Stimulated activated CD8-positive, alpha-beta memory T cell treated with anti-CD3 and anti-CD28 coated beads, Interleukin-4, amount 100 ng/mL, for 4 hours (primary cell): ENCODE measurements at places on chromosomes 16 and 17.
A peak's percentile ranks its signal among the peaks of the same experiment; 100 is the strongest.

DNA sequence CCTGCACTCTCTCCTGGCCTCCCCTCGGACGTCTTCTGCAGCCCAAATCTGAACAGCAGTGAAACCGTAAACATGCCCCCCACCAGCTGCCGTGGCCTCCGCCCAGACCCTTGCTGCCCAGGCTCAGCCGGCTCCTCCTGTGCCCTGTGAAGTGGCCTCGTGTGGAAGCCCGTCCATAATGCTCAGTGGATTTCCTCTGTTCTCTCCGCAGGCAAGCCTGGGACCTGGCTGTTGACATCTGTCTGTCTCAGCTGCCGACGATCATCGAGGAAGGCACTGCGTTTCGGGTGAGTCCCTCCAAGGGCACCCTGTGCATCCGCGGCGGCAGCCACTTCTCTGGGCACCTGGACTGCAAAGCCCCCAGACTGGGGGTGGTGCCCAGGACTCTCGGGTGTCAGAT, 153.9 kb upstream of the CHMP6 start:
- no peak for DNase-seq

GRCh38 chr16:67071476-67072048, 38.2 kb upstream of the PHAF1 start:
- no peak for DNase-seq

GRCh38 chr16:19430345-19430744, 12.7 kb downstream of the TMC5 start:
- DNase-seq, result no peak

DNA sequence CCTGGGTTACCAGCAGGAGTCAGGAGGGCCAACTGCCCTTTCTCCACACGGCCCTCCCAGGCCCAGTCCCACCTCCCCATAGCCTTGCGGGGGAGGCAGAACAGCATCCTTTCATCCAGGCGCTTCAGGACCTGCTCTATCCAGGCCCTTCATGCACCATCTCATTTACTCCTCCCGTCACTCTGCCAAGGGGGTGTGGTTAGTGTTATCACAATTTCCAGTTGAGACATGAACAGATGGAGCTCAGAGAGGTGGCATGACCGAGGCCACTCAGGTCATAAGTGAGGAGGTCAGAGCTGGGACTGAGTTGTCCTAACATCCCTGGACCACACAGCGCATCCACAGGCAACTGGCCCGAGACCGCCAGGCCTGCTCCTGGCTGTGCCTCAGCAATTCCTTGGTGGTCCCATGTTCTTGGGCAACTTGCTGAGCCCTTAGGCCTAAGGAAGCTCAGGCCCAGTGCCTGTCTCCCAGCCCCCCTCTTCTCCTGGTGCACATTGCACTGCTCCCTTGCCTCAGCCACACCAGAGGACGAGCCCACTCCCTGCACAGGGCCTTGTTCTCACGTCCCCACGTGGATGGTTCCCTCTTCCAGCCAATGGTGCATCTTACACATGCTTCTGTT, 23.8 kb downstream of the C17orf100 start:
- no peak for DNase-seq

- DNase-seq, result no peak
These were observed 68.9 kb upstream of the HNF1B start for GRCh38 chr17:37813751-37814150.

DNA sequence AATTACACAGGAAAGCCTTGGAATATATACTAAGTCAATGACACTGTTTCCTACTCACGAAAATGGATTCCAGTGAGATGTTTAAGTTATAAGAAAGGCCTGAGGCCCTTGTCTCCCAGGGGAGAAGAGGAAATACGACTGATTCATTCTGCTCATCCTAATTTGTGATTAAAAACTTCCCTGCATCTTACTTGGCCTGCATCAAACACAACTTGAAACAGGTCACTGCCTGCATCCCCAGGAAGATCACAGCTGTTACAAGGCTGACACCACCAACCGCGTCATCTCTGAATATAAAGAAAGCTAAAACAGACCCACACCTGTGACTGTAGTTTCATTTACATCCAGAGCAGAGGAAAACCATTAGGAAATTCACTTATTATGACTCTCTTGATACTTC, 121.9 kb downstream of the DNAH3 start:
- DNase-seq, result no peak

DNA sequence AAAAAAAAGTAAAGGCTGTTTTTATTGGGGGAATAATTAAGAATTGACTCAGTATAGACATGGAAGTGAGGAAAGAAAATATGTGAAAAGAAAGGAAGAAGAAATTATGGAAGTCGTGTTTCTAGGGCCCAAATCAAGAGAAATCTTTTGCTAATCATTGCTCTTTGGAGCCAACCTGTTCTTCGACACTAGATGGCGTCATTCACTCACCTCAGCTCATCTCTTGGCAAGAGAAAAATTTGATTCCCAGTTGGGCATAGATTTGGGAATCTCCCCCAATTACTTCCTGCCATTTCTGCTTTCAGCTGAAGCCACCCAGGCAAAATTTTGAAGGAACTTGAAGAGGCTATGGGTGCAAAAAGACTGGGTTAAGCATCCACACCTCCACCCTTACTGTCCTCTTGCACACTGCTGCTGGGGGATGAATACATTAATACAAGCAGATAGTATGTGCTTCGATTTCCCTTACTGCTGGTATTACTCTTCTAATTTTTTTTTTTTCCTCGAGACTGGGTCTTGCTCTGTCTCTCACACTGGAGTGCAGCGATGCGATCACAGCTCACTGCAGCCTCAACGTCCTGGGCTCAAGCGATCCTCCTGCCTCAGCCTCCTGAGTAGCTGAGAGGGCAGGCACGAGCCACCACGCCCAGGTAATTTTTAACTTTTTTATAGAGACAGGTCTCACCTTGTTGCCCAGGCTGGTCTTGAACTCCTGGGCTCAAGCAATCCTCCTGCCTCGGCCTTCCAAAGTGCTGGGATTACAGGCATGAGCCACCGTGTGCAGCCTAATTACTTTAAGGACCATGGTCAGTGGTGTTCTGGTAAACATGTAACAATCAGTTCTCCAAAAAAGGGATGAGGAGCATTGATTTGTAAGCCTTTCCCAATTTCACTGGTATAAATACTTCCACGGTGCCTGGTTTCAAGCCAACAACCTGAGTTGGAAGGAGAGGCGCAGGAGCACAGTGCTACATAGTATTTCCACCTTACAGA, 13.5 kb downstream of the PSMD7 start:
- DNase-seq, result no peak

DNA sequence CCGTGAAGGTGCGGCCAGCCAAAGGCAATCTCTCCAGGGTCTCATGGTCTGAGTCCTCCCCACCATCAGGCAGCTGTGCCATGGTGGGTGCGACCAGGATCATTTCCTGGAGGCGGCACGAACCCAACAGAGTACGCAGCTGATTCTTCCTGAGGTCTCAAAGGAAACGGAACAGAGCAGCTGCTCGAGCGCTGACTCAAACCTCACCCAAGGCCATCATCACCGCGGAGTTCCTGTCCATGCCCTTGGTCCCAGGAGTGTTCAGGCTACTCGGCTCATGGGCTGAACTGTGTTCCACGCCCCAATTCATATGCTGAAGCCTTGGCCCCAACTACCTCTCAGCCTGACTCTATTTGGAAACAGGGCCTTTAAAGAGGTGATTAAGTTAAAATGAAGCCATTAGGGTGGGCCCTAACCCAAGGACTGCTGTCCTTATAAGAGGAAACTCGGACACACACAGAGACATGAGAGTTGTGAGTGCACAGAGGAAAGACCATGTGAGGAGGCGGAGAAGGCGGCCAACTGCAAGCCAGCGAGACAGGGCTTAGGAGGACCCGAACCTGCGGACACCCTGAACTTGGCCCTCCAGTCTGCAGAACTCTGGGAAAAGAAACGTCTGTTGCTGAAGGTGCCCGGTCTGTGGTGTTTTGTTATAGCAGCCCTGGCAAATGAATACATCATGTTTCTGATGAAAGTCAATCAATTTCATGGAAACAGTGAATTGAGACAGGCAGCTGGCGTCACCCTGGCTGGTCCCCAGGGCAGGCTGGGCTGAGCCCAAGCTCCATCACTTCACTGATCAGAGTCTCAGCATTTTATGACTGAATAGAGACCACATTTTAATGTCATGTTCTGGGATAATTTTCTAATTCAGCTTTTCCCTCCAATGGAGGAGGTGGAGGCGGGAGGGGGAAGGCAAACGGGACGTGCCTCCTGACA, 13.7 kb downstream of the MXRA7 start:
- no peak for DNase-seq

- no peak for DNase-seq
These were observed 120.9 kb downstream of the METRNL start for GRCh38 chr17:83200231-83200699.

DNA sequence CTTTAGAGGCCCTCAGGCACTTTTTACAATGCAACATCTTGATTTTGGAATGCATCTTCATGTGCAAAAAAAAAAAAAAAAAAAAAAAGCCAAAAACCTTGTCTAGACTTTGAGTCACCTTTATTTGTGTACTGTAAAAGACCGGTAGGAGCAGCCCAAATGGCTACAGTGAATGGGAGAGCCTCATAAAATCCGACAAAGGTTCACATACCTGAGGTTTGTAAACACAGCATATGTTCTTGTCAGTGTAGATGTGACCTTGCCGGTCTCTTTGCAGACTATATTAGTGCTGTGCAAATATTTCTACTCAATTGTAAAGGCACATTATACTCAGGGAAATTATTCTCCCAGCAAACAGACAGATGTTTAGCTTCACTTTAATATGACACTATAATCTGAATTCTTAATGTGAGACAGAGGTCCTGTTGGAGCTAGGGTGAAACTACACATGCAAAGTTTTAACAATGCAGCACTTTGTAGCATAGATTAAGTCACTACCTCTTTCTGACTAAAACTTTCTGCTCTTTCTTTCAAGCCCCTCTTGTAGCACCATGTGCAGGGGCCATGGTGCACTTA, 211.3 kb downstream of the CA10 start:
- no peak for DNase-seq

- no peak for DNase-seq
These were observed 303.5 kb downstream of the FOXL1 start for GRCh38 chr16:86881861-86882273.

GRCh38 chr16:73054498-73054812, 6.5 kb upstream of the ZFHX3 start:
- DNase-seq, result no peak

- DNase-seq, result no peak
These were observed 27.8 kb downstream of the CCL4 start for GRCh38 chr17:36131421-36131820.

DNA sequence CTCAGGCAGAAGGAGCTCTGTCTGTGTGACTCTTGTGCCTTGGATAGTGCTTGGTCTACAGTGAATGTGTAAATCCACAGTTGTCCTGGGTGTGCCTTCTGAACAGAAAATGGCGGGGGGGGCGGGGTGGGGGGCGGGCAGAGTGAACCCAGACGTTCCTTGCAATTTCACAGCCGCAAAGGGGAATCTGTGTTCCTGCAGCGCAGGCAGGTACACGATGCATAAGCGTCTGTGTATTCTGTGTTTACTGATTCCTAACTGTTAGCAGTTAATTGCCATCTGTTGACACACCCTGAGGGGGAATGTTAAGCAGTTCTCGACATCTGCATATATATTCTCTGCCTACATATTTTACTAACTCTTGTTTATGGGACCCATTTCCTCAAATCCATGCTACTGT, 123.5 kb upstream of the ZFHX3 start:
- no peak for DNase-seq

DNA sequence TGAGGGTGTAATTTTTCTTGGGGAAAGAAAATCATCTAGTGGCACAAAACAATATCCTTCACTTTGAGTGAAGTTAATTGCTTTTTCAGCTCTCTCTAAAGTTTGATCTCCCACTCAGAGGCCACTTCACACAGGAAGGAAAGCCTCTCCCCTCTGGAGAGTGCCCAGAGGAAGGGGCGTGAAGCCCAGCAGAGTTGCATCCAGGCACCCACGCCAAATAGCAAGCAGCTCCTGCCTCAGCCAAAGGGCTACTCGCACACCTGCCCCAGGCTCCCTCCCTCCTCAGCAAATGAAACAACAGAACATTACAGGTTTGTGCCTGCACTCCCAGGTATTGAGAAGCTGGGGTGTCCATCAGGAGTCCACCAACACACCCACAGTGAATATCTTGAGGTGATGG, 183.0 kb upstream of the RPL38 start:
- DNase-seq, result no peak

- no peak for DNase-seq
These were observed 46.5 kb downstream of the KSR1 start for GRCh38 chr17:27502526-27503324.

DNA sequence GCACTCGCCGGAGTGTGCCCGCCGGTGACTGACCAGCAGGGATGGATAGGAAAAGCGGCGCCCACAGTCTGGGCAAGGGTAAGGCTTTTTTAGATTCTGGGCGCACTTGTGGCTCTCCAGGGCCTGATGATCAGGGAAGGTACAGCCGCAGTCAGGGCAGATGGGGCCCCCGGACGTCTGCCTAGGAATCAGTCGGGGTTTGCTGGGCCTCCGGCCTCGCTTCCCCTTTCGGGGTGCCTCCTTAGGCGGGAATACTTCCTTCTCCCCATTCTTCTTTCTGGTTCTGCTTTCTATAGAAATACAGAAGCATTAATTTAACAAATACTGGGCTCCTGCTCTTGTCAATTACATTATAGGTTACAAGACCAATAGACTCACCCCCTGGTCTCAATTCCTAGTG, 5.0 kb downstream of the ZNF689 start:
- DNase-seq, result no peak

DNA sequence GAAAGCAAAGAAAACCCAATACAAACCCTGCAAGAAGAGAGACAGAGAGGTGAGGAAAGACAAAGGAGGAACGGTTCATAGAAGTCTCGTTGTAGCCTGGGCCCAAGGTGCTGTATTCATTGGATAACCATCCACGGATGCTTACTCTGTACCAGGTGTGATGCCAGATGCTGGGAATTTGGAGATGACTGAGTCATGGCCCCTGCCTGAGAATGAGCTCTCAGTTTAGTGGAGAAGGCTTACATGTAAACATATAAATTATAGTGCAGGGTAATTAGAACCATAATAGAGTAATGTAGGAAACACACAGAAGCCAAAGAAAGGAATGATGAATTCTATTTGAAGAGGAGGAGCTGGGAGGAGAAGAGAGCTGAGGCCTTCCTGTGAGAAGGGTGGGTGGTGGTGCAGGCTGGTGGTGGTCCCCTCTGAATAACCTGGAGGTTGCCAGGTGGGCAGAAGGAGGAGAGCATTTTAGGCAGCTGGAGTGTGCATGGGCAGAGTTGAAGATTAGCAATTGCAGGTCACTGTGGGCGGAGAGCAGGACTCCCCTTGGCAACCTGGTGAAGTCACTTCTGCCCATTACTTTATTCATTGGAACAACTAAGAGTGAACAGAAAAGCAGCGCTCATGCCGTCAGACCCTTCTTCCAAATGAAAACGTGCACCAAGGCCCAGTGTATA, 7.7 kb upstream of the ZG16 start:
- DNase-seq, result no peak

GRCh38 chr16:74183601-74184360, 112.8 kb upstream of the PSMD7 start:
- DNase-seq, result no peak

- no peak for DNase-seq
These were observed 999 bp upstream of the FLYWCH2 start for GRCh38 chr16:2881783-2882649.

GRCh38 chr16:89602273-89602951, 11.0 kb upstream of the DPEP1 start:
- peak; percentile 36 for DNase-seq

- no peak for DNase-seq
These were observed 3.3 kb downstream of the SLC6A4 start for GRCh38 chr17:30232015-30232823.

GRCh38 chr16:78292086-78292843, 192.8 kb downstream of the WWOX start:
- no peak for DNase-seq

- no peak for DNase-seq
These were observed 85.6 kb upstream of the RPH3AL start for GRCh38 chr17:438191-438590.
